Left renal pelvis (tissue), 4 donors: ENCODE measurements at places on chromosomes 1 and 21. TPM values are rescaled to one million over a fixed set of nuclear protein-coding genes. Genes with fewer than 3 reads are reported as not detected.
A peak's percentile ranks its signal among the peaks of the same experiment; 100 is the strongest.

DNA sequence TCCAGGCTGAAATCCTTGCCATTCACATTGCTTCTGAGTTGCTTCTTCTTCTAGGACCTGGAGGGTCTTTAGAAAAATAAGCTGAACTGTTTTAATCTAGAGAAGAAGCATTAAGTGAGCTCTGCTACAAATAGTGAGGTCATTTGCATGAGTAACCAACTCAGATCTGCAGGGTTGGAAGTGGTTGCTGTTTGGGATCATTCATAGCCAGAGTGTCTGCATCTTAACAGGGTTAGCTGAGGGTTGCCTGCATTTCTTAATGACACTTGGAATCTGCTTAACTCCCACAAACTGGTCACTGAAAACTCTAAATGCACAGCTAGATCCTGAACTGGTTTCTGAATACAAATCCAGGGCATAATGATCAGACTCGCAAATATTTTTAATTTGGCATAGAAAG lies 9.9 kb downstream of the CNIH3 start:
- no peak for DNase-seq

DNA sequence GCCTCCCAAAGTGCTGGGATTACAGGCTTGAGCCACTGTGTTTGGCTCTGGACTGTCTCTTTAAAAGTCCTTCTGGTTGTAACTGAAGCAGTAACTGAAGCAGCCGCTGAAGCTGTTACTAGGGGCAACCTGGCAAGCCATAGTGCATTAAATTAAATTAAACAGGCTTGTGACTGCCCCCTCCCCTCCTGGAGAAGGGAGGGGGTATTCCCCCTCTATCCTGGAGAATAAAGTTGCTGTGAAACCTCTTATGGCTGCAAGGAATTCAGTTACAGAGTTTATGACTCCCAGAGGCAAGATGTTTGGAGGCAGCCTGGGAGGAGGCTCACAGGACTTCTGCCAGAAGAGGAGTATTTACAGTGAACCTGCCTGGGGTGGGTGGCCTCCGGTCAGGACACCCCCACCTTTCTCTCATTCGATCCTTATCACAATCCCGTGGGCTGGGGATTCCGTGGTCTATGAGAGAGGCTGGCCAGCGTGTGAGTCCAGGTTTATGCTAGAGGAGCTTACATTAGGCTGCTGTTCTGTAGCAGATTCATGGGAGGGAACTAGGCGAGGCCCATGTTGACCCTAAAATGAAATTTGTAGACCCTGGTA lies 8.3 kb downstream of the TTC22 start:
- peak; percentile 67 for DNase-seq

DNA sequence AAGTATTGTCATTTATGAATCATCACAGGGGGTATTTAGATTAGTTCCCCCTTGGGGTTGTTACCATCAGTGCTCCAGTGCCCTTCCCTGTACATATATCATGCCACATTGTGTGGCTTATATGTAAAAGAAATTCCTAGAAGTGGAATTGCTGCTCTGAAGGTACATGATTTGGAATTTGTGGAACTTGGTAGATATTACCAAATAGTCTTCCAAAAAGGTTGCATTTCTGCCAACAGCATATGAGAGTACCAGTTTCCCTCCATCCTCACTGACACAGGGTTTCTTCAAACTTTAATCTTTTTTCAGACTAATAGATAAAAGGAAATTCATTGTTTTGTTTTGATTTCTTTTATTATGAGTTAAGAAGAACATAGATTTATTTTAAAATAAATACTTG lies 41.3 kb downstream of the AKNAD1 start:
- DNase-seq: no peak

C1orf210 gene
- 20.0 TPM for polyA plus RNA-seq
